ENCODE measurements at places on chromosomes 5 and 9. TPM values are rescaled to one million over a fixed set of nuclear protein-coding genes. Genes with fewer than 3 reads are reported as not detected.
A peak's percentile ranks its signal among the peaks of the same experiment; 100 is the strongest.

Gene MOB3B
- 0.13 TPM for total RNA-seq

Gene SELENOP
- total RNA-seq, result 0.13 TPM

Gene ADAM19
- total RNA-seq, result 313 TPM

Gene DMRT2
- total RNA-seq, result 3.3 TPM

Gene SMAD5
- total RNA-seq, result 11.8 TPM

Gene ROR2
- 2.1 TPM for total RNA-seq

Gene SIT1
- 214 TPM for total RNA-seq

Gene MARVELD2
- total RNA-seq, result 0.18 TPM

Gene SV2C
- 0.33 TPM for total RNA-seq

Gene SPATA31D4
- not detected for total RNA-seq

Gene TPM2
- total RNA-seq, result 9.2 TPM

Gene SARDH
- 0.88 TPM for total RNA-seq

DNA sequence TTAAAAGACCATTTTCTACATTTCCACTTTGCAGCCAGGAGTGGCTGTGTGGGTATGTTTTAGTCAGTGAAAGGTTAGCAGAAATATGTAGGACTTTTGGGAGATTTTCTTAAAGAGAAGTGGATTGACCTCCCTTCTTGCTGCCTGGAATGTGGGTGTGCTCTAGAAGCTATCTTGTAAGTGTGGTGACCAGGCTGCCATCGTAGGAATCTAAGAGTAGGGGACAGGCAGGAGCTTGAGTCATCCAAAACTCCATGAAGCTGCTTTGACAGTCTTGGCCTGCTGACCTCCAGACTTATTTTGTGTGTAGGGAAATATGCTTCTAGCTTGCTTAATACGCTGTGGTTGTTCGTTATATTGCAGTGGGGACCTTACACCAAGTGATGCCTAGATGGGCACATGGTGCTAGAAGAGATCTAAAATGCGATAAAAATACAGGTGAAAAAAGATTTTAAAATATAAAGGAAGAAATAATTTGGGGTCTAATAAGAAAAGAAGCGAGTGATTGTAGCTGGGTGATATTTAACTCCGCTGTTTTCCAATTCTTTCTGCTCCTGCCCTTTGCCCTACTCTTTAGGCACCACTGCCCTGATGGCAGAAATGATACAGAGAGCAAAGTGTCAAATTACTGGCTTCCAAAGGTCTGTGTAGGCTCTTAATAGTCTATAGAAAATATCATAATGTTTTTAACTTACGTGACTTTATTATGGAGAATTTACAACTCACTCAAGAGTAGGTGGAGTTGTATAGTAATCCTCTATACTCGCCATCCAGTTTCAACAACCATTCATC lies 298.2 kb upstream of the ZNF608 start:
- no peak for DNase-seq

GRCh38 chr5:75335952-75336614 lies 937 bp upstream of the HMGCR start:
- no peak for DNase-seq

- no peak for DNase-seq
Measured at GRCh38 chr5:7805379-7805778, 45.6 kb downstream of the CFAP90 start.

- DNase-seq, result no peak
Measured at GRCh38 chr9:114559830-114560513, 27.6 kb upstream of the ATP6V1G1 start.

DNA sequence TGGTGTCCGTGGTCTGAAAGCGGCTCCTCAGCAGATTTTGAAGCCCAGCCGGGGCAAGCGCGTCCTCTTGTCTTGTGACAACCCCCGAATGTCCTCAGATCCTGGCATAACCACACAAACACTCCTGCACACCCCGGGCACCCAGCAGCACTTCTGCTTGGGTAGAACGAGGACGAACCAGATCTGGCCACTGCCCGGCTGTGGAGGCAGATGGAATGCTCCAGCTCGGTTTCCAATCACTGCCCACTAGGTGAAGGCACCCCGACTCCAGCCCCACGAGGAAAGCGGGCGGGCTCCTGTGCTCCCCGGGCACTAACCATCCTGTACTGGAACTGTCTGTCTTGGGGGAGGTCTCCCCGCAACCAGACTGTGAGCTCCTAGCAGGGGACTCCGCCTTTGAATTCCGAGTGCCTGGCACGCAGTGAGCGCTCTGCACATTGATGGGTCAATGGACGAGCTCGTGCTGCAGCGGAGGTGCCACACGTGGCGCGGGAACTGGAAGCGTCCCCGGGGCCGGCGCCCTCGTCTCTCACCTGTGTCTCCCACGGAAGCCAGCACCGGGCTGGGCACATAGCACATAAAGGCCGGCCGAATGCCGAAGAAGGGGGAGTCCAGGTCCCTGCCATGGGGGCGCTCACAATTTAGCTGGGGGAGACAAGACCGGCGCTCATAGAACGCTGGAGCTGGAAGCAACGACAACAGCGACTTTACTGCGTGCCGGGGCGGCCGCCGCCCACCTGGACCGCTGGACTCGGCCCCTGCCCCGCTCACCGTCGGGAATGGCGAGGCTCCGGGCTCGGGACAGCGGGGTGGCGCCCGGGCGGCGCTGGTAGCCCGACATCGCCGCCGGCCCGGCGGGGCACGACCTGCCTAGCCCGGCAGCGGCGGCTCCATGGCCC lies 608 bp downstream of the ENTR1 start:
- peak; percentile 47 for DNase-seq

DNA sequence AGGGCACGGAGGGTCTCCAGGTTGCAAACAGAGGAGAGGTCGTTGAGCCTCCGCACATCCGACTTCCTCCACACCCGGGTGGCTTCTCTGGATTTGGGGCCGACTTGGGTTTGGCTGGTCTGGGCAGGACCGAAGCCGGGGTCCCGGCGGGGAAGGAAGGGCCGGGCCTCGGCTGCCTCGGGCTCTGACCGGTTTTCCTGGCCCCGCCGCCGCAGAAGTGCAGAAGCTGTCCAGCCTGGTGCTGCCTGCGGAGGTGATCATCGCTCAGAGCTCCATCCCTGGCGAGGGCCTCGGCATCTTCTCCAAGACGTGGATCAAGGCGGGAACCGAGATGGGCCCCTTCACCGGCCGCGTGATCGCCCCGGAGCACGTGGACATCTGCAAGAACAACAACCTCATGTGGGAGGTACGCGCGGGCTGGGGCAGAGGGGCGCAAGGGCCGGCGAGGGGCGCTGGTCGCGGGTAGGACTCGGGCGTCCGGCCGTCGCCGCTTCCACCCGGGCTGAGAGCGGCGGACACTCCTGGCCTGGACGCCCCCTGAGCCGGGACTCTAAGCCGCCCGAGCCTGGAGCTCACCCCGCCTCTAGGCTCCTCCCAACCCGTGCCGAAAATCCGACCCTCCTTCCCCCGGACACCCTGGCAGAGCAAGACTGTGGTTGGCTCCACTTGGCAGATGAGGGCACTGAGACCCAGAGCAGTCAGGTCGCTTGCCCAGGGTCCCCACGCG lies 2.2 kb downstream of the PRDM12 start:
- no peak for DNase-seq

DNA sequence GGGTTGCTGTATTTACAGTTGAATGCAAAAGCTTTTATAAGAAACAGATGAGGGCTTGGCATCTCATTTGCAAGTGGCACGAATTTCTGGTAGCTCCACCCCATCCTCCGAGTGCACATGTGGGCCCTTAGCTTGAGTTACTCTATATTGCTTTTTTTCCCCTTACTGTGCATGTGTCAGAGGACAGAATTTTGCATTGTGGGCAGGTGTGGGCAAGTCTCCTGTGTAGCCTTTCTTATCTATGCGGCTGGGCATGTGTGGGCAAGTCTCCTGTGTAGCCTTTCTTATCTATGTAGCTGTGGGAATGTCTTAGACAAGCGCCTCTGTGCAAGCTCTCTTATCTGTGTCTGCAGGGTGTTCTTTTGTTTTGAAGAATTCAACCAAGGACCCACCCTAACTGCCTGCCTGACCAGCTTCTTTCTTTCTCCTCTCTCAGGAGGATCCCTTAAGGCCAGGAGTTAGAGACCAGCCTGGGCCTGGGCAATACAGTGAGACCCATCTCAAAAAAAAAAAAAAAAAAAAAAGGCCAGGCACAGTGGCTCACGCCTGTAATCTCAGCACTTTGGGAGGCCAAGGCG lies 34.1 kb upstream of the SIL1 start:
- no peak for DNase-seq

DNA sequence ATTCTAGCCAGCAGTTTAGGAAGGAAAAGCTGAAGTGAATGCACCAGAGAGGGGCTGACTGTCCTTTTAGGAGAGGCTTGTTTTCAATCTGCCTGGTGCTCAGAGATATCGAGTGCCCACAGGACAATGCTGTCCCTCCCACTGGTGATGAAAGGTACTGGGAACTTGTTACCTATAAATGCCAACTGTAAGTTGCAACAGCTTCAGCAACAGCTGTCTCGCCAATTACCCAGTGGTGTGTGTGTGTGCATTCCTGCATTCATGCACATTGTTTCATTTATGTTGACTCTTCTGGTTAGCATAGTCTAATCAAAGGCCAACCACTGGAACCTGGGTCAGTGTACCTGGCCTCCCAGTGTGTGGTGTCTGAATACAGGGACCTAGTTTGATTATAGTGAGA lies 161.1 kb downstream of the CSNK1G3 start:
- no peak for DNase-seq

- DNase-seq, result no peak
Measured at GRCh38 chr5:6468104-6468503, 19.4 kb downstream of the UBE2QL1 start.

DNA sequence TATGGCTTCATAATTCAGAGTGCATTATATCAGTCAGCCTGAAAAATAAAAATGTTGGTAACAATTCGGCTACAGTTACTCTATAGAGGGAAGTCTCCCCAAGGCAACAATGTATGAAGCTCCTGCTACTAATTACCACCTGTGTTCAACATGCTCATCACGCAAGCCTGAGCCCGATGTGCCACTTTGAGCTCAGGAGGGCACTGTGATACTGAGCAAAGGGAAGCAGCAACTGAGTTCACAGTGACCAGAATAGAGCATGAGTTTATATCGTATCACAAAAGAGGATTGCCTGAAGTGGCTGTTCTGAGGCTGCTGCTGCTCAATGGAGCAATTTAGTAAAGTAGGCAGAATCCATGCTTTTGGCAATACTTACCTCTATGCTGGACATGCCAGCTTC lies 202.0 kb upstream of the HAPLN1 start:
- DNase-seq, result no peak

DNA sequence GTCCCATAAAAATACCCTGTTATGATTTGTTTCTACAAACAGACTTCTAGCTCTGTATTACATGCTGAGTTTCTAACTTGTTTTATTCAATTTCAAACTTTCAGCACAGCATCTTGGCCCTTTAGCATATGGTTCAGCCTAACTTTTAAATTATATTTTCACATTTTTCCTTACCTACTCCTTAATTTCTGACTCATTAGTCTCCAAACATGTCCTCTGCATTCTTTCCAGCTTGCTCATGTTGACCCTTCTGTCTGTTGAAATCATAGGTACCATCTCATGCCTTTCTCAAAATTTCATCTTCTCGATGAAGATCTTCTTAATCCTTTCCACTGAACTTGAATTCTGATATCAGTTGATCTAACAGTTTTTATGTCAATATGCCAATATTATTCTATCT lies 200.9 kb upstream of the RIOK2 start:
- no peak for DNase-seq

DNA sequence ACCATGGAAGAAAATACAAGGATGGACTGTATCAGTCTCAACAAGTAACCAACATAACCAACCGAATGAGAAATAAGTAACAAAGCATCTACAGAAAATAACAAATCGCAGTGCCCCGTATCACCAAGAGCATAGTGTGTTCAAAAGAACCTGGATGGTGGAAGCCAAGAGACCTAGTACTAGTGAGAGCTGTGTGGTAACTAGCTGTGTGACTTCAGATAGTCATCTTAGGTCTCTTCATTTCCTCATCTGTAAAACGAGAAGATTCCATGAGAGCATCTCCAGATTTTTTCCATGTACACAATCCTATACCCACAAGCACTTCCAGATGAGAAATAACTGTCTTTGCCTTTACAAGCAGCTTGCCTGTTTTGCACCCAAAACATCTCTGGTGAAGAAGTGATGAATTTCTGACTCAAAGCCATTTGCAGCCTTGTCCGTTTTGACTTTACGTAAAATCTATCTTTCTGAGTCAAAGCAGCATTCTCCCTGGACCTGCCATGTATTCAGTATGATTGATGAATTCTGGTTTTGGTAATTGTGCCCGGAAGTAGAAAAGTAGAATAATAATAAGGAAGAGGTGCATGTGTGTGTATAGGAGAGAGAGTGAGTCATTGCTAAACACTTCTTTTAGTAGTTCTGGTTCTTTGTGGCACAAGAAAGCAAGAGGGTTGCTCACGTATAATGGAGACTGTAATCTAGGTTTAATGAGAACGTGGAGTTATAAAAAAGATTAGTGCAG lies 41.0 kb downstream of the AOPEP start:
- no peak for DNase-seq

DNA sequence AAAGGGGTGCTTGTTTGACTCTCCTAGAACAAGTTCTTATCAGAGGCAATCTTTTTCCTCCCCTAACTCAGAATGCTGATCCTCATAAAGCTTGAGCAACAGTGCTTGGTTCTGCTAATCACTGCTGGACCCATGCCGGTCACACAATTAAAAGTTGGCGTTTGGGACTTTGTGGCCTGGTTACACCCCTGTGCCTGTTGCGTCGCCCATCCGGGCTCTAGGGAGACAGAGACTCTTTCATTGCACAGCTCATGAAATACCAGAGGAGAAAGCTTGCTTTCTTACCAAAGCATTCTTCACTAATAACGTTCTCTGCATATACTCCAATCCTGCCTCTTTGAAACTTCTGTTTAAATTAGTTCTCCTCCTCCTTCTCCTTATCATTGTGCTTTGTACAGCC lies 301.1 kb downstream of the NR3C1 start:
- DNase-seq, result no peak

DNA sequence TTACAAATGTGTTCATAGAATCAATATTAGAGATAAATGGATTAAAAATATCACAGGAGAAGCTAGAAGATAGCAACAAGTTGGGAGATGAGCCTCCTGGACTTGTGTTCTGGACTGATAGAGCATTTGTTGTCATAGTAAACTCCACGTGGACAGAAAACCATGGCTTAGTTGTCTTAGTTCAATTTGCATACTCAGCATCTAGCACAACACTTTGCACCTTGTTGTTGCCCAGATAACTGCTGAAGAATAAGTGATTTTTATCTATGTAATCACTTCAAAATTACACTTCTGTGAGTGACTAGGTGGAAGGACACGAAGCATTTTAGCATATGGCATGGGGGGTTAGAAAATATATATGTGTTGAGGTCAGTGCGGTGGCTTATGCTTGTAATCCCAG lies 4.0 kb downstream of the RANBP3L start:
- DNase-seq, result no peak

DNA sequence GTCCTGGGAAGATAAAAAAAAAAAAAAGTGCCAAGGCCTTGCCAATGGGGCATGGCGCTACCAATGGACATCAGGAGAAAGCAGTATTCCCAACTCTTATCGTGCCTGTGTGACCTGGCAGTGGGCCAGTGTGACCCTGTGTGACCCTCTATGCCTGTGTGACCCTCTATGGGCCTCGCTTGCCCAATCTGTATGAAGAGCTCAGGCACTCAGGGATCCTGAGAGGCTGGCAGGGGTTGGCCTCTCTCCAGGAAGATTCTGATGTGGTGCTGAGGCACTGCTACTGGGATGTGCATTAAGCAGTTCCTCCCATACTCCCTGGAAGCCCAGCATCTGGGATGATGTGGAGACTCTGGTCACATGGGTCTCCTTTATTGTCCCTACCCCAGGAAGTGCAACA lies 179.2 kb downstream of the MACROH2A1 start:
- no peak for DNase-seq

- DNase-seq, result no peak
Measured at GRCh38 chr5:158320178-158320674, 461.3 kb upstream of the CLINT1 start.

- DNase-seq, result no peak
Measured at GRCh38 chr5:87246061-87246460, 21.6 kb upstream of the RASA1 start.

- no peak for DNase-seq
Measured at GRCh38 chr5:37208883-37209797, 40.0 kb downstream of the CPLANE1 start.
